ENCODE measurements at places on chromosomes 1 and 21.

DNA sequence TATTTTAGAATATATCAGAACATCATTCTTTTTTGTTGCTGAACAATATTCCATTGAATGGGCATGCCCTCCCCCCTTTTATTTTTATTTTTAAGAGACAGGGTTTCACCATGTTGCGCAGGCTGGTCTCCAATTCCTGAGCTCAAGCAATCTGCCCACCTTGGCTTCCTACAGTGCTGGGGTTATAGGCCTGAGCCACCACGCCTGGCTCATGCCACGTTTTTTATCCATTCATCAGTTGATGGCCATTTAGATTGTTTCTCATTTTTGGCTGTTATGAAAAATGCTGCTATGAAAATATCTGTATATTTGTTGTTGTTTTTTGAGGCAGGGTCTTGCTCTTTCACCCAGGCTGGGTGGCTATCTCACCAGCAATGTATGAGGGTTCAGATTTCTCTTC is 19.8 kb downstream of the SPEN start:
- no peak for DNase-seq

GRCh38 chr21:37253991-37254390 is 13.1 kb downstream of the VPS26C start:
- no peak for DNase-seq

GRCh38 chr1:10733474-10734366 is 62.7 kb downstream of the CASZ1 start:
- DNase-seq = peak; percentile 87

GRCh38 chr1:244161236-244161510 is 110.1 kb downstream of the ZBTB18 start:
- no peak for DNase-seq

GRCh38 chr1:147895123-147895522 is 7.5 kb upstream of the GJA8 start:
- no peak for DNase-seq

DNA sequence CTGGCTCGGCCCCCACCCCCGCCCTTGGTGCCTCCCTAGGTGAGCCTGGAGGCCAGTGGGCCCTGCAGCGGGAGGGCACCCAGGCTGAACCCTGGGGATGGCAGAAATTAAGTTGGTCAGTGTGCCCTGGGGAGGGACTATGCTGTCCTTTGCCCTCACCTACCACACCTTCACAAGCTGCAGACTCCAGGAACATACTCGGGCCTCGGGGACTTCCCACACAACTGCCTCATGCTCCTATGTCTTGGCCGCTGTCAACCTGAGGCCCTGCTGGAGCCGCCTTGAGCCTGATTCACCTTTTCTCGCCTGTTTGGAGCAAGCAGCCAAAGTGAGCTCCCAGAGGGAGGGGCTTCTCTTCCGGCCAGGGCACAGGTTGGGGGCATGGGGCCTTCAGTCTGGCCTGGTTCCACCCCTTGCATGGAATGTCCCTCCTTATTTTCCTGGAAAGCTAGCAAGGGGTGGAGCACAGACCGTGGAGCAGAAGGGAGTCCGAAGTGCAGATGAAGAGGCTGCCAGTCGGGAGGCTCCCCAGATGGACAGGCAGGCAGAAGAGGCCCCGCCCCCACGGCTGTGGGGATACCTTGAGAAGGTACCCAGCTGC is 24.7 kb downstream of the KNCN start:
- DNase-seq = no peak

- DNase-seq = peak; percentile 45
Measured at GRCh38 chr21:21101911-21102310, 103.7 kb downstream of the NCAM2 start.

- no peak for DNase-seq
Measured at GRCh38 chr1:92968138-92969032, 7.1 kb upstream of the DIPK1A start.

DNA sequence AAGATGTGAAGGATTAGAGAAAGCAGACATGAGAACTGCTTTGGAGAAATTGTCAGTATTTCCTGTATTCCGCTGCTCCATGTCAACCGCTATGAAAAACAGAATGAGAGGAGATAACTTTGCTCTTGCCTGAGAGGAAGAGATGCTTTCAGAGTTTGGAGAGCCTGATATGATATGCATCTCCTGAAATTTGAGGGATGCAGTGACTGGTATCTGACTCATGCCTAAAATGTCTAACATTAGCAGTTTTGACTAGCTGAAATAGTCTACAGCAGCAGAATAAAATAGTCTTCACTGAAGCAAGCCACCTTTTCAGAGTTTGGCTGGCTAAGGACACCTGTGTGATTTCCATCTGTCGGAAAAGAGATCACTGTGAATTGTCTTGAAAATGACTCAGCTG is 165.8 kb upstream of the LRRC7 start:
- DNase-seq = no peak

- no peak for DNase-seq
Measured at GRCh38 chr1:107643766-107644165, 321.2 kb downstream of the VAV3 start.
